ENCODE measurements at places on chromosomes 16 and 17.

DNA sequence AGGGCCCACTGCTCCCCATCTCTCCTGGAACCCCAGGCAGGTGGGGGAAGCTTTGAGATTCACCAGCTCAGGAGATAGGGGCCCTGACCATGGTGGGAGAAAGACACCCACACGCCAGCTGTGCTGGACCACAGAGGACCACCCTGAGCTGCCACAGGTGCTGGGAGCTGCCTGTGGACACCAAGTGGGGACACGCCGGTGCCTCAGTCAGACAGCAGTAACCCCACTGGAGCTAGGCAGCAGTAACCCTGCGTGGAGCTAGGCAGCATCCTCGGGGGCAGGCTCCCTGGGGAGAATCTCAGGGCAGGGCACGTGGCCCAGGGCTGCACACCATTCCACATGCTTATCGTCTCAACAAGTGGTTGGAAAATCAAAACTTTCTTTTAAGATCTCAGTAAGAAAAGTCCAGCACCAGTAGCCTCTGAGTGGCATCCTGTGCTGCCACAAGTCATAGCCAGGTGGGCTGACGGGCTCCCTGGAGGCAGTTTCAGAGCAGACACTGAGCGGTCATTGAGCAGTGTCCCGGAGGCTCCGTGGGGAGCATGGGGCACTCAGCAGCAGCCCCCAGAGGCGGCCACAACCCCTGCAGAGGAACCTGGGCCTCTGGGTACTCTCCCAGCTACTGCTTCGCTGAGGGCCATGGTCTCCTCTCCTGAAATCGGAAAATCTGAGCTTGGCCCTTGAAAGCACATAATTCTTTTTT is 8.0 kb upstream of the HEXD start:
- DNase-seq: no peak

GRCh38 chr16:50992350-50993032 is 158.6 kb downstream of the SALL1 start:
- no peak for DNase-seq

DNA sequence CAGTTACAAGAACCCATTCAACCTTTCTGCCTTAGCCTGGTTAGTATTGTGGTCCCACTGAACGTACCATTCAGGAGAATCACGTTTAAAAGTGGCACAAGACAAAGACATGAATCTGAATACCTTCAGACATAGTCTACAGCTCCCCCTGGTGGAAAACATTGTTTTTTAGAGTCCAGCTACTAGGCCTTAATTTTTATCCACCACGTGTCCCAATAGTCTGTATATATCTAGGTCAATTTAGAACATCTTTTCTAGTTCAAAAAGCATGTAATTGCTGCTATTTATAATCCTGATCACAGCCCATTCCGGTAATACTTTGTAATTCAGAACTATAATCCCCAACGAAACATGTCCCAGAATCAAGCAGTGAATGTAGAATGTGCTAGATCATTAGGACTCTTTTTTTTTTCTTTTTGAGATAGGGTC is 13.7 kb upstream of the GUCY2D start:
- DNase-seq: no peak

DNA sequence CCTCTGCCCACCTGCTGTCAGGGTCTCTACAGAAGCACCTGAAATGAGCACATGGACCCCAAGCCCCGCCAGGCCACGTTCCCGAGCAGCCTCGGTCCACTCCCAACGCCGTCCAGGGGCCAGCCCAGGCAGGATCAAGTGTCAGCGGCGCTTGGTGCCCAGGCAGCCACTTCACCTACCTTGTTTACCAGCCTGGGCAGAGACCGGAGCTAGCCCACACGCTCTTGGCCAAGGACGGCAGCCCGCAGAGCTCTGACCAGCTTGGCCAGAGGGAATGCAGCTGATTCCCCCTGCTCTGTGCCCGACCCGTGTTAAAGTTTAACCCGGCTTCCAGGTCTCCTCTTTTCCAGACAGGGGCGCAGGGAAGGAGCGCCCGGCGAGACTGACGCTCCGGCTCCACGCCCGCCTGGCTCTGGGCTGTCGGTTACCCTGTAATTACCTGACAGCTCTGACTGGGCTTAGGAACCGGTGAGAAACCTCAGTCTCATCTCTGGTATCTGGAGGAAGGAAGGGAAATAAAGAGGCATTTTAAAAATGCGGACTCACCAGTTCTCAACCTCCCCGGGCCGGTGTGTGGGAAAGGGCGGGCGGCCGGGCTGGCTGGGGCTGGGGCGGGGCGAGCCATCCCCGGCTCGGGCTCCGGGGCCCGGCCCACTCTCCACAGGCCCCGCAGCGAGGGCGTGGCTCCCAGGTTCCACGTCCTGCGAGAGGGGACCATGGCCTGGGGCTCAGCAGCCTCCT is 4.6 kb downstream of the KIFC3 start:
- peak; percentile 80 for DNase-seq

DNA sequence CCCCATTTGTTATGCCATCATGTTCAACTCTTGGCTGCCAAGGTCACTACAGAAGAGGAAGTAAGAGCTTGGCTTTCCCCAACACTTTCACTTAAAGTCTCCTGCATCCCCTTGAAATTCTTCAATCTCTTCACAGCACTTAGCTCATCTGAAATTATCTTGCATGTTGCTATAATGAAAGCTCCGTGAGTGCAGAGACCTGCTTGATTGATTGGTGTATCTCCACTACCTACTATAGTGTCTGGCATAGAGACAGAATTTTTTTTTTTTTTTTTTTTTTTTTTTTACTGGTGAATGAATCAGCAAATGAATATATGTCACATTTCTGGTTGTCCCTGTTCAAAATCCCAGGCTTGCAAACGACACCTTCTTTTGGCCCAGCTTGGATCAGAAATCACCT is 1.9 kb upstream of the SDR42E1 start:
- no peak for DNase-seq

- DNase-seq: no peak
Observed at GRCh38 chr16:54296543-54296942, 10.0 kb upstream of the IRX3 start.

DNA sequence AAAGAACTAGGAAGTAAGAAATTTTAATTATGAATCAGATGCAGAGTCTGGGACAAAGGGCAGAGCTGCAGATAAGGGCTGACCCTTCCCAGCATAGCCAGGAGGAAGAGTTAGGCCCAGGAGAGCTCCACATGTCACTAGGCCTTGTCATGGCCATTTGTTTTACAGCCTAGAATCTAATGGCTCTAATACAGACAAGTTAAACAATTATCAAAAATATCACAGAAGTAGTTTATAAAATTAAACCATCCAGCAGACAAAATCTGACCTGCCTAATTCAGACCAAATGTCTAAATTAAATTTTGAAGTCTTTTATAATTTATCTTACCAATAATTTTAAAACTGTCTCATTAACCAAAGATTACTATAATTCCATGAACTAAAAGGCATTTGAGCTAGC is 1369.5 kb downstream of the CDH11 start:
- DNase-seq: no peak

All from lower lobe of right lung (tissue), 2 donors.